ENCODE measurements at places on chromosomes 5 and 9. TPM values are rescaled to one million over a fixed set of nuclear protein-coding genes. Genes with fewer than 3 reads are reported as not detected.

DNA sequence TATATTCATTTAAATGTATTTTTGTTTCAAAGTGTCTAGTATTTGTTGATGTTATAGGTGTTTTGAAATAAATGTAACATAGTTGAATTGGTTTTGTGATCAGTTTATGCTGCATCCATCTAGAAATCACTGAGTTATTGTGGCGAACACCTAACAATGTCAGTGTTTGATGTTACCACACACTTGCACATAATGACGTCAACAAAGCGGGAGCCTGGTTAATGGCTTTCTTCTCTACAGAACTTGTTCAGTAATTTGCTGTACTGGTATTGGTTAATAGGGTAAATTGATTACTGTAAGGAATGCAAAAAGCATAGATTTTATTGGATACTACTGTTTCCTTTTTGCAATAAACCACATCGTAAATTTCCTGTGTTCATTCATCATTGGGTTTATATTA, 133.0 kb downstream of the ATG10 start:
- peaks cover 27% of the 10 kb centered on the region for H3K4me1 ChIP-seq
- no peak overlapping the region for H3K4me3 ChIP-seq
- H3K36me3 ChIP-seq, result no peaks in the 10 kb centered on the region
- peak; percentile 47 for DNase-seq
- H3K27me3 ChIP-seq, result no peaks in the 10 kb centered on the region
- H3K27ac ChIP-seq, result no peak overlapping the region

CCNB1 gene
- 205 TPM for total RNA-seq

GRCh38 chr5:72752909-72753308, 63.6 kb upstream of the TNPO1 start:
- no peak overlapping the region for H3K27ac ChIP-seq
- H3K27me3 ChIP-seq, result peaks cover 3% of the 10 kb centered on the region
- no peak for DNase-seq
- no peak overlapping the region for H3K4me3 ChIP-seq
- H3K4me1 ChIP-seq, result no peaks in the 10 kb centered on the region

- H3K27ac ChIP-seq, result no peak overlapping the region
- no peak overlapping the region for H3K4me3 ChIP-seq
- peaks cover 24% of the 10 kb centered on the region for H3K4me1 ChIP-seq
- no peaks in the 10 kb centered on the region for H3K27me3 ChIP-seq
Measured at GRCh38 chr5:133245191-133246052, 193.6 kb downstream of the HSPA4 start.

DNA sequence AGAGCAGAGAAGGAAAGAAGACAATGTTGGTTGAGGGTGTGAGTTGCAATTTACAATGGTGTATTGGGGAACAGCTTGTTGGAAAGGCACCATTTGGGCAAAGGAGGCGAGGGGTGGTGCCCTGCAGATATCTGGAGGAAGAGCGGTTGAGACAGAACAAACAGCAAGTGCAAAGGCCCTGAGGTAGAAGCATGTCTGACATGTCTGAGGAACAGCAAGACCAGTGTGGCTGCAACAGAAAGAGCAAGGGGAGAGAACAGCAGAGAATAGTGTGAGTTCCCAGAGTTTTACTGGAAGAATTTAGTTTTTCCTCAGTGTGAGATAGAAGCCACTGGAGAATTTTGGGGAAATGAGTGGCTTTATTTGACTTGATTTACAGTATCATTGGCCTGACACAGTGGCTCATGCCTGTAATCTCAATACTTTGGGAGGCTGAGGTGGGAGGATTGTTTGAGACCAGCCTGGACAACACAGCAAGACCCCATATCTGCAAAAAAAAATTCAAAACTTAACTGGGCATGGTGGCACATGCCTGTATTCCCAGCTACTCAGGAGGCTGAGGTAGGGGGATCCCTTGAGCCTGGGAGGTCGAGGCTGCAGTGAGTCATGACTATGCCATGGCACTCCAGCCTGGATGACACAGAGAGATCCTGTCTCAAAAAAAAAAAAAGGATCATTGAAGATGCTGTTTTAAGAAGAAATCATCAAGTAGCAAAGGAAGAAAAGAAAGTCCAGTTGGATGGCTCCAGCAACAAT, 13.6 kb downstream of the CMBL start:
- H3K4me1 ChIP-seq, result no peaks in the 10 kb centered on the region
- no peak for DNase-seq
- no peak overlapping the region for H3K4me3 ChIP-seq
- H3K27me3 ChIP-seq, result peaks cover 9% of the 10 kb centered on the region
- no peaks in the 10 kb centered on the region for H3K36me3 ChIP-seq

PTGES gene
- total RNA-seq, result 0.09 TPM

GRCh38 chr5:84715091-84715490, 330.4 kb upstream of the EDIL3 start:
- H3K36me3 ChIP-seq, result no peaks in the 10 kb centered on the region
- H3K27ac ChIP-seq, result no peak overlapping the region
- H3K4me1 ChIP-seq, result no peaks in the 10 kb centered on the region
- no peak overlapping the region for H3K4me3 ChIP-seq
- DNase-seq, result no peak

LURAP1L gene
- not detected for total RNA-seq

DNA sequence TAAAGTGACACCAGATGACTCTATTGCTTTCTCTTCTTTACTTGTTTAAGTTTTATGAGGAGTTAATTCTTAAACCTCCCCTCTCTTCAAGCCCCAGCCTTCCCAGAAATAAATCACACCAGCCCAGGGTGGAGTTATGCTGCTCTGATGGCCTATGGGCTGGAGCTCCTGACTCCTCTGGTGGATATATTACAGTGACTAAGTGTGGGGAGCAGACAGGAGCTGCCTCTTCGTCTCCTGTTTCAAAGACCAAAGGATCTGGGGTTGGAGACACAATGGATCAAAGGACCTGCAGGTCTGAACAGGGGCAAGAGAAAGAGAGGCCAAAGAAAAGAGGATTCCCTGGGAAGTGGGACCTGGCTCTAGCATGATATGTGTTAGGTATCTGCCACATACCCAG, 312.0 kb upstream of the MSX2 start:
- H3K27me3 ChIP-seq, result peaks cover 21% of the 10 kb centered on the region
- no peak for DNase-seq
- H3K27ac ChIP-seq, result no peak overlapping the region
- no peak overlapping the region for H3K4me3 ChIP-seq

FAXDC2 gene
- not detected for total RNA-seq

- no peak overlapping the region for H3K4me3 ChIP-seq
- no peaks in the 10 kb centered on the region for H3K36me3 ChIP-seq
- no peak overlapping the region for H3K27ac ChIP-seq
- DNase-seq, result no peak
- H3K27me3 ChIP-seq, result peaks cover 15% of the 10 kb centered on the region
Measured at GRCh38 chr5:88401686-88402085, 133.0 kb upstream of the TMEM161B start.
